ENCODE measurements at places on chromosomes 12 and 14.

DNA sequence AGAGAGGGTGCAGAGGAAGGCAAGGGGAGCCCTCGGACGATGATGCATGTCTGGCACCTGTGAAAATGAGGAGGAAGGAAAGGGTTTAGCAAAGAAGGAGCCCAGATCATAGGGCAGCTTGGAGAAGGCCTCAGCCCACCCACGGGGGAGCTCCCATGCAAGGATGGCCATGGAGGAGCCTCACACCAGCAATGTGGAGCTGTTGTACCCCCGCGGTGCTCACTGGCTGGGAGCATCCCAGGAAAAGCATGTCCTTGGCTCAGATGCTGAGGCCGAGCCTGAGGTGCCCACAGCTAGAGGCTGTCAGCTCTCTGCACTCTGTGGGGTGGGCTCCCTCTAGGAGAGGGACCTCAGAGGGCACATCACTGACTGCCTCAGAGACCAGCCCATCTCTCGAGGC is 622.6 kb downstream of the AACS start:
- no peak for DNase-seq

GRCh38 chr14:103625356-103626095 is 3.5 kb upstream of the KLC1 start:
- peak; percentile 68 for DNase-seq

GRCh38 chr12:106960443-106960842 is 4.7 kb downstream of the TMEM263 start:
- DNase-seq = no peak

DNA sequence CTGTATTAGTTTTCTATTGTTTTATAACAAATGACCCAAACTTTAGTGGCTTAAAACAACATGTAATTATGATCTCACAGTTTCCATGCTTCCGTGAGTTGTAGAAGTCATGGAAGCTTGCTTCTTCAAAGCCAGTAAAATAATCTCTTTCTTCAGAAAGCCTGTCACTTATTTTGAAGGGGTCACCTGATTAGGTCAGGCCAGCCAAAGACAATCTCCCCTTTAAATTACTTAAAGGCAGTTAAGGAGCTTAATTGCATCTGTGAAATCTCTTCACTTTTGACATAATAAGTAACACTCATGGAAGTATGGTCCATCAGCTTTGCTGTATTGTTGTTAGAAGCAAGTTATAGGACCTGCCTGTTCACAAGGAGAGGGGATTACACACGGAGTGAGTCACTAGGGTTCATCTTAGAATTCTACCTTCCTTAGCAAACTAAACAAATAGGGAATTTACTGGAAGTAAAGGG is 89.8 kb downstream of the FAR2 start:
- no peak for DNase-seq

- no peak for DNase-seq
These were observed 69.0 kb downstream of the AKAP6 start for GRCh38 chr14:32397861-32398640.

GRCh38 chr12:110948041-110948440 is 27.7 kb upstream of the MYL2 start:
- no peak for DNase-seq

DNA sequence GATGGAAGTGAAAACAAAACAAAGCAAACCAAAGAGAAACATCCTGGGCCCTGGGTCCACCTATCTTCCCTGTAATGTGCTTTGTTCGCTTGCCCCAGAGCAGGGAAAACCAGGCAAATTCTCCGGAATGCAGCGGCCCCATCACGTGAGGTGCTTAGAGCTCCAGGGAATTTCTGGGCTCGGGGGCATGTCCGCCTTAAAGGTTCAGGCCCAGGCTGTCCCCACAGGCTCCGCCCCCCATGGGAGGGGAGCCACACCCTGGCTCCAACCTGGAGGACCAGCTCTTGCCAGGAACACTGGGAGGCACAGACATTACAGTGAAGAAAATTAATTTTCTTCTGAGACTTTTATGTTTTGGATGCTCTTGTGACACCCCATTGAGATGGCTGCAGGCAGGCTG is 69.9 kb downstream of the RBM19 start:
- DNase-seq = no peak

DNA sequence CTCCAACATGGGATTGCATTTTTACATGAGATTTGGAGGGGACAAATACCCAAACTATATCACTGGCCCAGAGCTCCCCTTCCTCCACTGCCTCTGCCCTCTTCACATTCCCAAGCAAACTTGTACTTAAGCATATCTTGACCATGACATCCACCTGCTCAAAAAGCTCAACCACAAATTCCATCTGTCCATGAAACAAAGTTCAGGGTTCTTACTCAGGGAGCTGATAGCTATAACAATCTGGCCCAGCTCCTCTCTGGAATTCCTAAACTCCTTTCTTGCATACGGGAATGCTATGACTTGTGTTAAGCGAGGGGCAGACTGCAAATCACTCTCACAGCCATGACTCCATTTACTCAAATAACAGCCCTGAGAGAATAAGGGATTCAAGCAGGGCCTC is 152.1 kb downstream of the GALC start:
- no peak for DNase-seq

- DNase-seq = no peak
These were observed 41.5 kb downstream of the PITPNM2 start for GRCh38 chr12:123109319-123109772.

DNA sequence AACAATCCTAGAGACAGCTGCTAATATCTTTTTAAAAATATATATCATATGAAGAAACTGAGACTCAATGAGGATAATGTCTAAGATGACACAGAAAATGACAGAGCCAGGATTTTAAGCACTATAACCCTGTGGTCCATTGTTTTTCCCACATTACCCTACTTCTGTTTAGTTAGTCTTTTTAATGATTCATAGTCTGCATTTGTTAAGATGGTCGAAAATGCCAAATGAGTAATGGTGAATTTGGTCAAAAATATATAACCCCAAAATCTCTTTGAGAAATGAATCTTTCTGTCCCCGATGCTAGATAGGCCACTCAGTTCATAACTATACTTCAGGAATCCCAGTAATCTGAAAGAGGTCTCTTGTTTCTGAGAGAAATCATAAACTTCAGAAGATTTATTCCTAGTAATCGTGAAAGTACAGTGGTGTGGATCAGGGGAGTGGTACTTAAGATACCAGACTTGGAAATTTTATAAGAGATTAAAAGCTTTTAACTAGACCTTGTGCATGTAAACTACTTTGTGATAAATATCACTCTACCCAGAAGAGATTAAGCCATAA is 10.8 kb downstream of the RTRAF start:
- no peak for DNase-seq

DNA sequence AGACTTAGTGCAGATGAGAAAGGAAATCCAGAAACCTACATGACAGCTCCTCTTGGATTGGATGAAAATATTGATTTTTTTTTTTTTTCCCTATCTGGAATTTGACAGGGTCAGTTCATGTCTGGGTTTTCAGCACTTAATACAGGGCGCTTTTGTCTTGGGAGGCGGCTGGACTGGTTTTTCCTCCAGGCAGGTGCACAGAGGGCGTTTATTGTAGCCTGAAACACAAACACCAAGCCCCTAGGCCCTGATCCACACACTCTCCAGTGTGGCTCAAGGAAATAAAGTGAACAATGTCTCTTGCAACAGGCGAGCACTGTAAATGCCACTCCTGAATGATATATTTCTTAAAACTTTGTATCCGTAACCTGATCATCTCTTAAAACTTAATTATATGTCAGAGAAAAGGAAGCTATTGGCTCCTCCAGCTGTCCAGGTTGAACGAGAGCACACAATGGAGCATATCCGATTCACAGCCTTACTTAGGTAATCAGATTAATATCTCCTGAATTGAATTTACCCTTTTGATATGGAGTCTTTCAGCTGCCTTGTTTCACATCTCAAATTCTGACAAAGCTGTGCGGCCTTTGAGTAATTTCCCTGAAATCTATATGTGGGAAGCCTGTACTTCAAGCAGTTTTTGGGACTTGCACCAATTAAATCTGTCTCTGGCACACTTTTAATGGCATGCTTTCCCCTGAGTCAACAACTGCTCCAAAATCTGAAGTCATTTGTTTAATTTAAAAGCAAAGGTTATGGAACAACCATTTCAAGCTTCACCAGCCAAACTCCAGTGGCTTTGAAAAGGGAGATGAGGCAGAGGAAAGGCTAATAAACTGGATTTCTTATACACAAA is 485.7 kb downstream of the ZFP36L1 start:
- no peak for DNase-seq

DNA sequence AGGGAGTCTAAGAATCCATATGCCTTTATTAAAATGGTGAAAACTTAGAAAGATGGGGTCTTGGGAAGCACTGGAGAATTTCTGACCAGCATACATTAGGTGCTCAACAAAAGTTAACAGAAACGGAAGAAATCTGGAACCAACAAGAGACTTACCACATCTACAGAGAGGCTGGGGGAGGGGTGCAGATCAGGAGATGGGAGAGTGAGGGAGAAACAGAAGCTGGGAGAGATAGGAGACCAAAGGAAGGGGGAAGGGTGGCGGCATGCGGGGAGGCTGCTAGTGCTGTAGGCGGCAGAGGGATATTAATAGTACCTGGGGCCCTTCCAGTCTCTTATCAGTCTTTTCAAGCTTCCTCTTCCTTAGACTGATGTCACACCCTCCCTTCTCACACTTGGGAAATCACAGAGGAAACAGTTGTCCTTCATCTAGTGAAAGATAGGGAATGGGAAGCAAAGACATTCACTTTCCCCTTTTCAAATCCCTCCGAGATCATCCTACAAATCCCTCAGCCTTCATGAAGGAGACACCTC is 18.1 kb downstream of the ZBTB39 start:
- DNase-seq = no peak

- no peak for DNase-seq
These were observed 49.2 kb upstream of the SGPP1 start for GRCh38 chr14:63777024-63777423.

DNA sequence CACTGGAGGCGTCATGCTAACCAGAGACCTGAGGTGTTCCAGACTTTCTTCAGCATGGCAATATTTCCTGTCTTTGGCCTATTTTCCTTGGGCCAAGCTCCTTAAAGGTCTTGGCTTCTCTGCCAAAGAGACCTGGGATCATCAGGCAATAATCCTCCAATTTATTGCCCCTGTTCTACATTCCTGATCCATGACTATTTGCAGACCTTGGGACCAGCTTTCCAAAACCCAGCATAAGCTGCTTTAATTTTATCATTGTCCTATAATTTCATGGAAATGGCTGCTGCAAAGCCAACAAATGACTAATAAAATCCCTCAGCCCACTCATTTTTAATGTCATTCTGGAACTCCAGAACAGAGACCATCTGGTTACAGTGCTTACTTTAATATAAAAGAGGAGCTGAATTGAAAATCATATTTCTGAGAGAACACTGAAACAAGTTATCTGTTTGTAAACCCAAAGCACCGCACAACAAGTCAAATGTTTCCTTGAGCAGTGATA is 166.9 kb upstream of the BTG1 start:
- DNase-seq = no peak

GRCh38 chr14:72451054-72451972 is 442.6 kb downstream of the DPF3 start:
- peak; percentile 56 for DNase-seq

DNA sequence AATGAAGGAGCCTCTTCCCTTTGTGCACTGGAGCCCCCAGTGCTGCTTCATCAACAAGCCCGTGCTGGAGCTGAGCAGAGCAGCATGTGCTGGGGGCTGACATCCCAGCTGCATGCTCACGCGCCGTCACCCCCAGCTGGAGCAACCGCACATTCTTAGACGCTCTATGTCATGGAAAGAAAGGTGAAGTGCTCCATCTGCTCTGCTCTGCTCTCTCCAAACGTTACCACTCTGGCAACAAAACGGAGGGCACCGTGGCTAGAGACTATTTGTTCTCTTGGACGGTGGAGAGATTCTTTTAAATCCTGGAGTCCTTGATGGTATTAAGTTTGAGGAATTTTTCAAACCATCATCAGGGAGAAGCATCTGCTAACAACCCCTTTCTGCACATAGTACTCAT is 208.4 kb downstream of the C12orf75 start:
- no peak for DNase-seq

DNA sequence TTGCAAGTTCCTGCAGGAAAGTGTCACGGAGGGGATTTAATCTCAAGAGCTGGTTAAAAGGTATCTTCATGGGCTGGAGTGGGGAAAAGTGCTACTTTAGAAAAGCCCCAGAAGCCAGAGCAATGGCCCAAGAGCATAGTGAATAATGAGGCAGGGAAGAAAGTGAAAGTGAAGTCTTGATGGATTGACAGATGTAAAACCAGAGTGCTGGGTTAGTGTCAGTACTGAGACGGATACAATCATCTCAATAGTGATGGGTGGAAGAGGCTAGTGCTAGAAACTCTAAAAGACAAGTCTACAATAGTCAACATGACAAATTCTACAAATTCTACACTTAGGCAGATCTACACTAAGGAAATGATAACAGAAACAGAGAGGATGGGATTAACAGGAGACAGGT is 68.1 kb downstream of the CIT start:
- no peak for DNase-seq

DNA sequence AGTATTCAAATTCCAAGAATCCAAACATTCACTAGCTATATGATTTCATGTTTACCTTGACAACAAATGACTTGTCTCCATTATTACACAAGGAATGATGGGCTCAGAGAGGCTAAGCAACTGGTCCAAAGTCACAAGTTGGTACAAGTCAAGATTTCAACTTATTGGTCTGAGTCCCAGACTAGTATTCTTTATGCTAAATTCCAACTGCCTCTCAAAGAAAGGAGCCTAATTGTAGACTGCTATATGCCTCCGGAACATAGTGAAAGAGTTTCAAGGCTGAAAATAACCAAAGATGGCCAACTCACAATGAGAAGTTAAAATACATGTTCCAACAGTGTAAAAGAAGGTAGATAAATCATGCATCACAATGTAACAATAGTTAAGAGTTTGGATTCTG is 7.5 kb downstream of the BTG1 start:
- DNase-seq = no peak

- DNase-seq = no peak
These were observed 753.8 kb upstream of the FOXG1 start for GRCh38 chr14:28012629-28013415.

DNA sequence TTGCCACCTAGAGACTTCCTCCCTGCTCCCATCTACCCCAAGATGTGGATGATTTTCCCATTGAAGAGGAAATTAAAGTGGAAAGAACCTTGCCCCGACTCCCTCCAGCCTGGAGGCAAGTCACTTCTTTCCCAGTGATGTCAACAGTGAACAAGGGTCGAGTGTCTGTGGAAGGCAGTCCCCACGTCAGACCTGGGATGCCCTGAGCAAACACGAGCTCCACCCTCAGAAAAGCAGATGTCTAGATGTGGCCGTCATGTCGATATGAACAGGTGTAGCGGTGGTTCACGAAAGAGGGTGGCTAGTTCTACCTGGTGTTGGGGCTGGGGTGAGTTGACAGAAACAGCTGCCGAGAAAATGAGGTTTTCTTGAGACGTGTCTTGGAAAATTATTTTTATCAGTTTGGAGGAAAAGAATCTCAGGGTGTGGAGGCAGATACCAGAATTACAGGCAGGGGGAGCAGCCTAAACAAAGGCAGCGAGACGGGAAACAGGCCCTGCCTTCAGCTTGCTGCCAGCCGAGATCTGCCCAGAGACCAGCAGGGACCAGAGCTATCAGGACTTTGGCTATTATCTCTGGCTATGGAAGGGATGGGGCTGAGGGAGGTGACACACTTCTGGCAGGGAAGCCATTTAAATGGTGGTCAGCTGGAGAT is 25.9 kb downstream of the SYNDIG1L start:
- DNase-seq = no peak
